ENCODE measurements at places on chromosomes 2 and 18. TPM values are rescaled to one million over a fixed set of nuclear protein-coding genes. Genes with fewer than 3 reads are reported as not detected.

ALK gene
- total RNA-seq: not detected

DPY30 gene
- total RNA-seq: 57.8 TPM

WDR43 gene
- total RNA-seq: 71.8 TPM

GRCh38 chr2:65781756-65782155 lies 349.4 kb upstream of the SPRED2 start:
- H3K4me3 ChIP-seq: no peak overlapping the region
- H3K27me3 ChIP-seq: no peaks in the 10 kb centered on the region
- no peaks in the 10 kb centered on the region for H3K4me1 ChIP-seq
- H3K36me3 ChIP-seq: no peaks in the 10 kb centered on the region
- H3K27ac ChIP-seq: no peak overlapping the region

CHRND gene
- total RNA-seq: not detected

DNA sequence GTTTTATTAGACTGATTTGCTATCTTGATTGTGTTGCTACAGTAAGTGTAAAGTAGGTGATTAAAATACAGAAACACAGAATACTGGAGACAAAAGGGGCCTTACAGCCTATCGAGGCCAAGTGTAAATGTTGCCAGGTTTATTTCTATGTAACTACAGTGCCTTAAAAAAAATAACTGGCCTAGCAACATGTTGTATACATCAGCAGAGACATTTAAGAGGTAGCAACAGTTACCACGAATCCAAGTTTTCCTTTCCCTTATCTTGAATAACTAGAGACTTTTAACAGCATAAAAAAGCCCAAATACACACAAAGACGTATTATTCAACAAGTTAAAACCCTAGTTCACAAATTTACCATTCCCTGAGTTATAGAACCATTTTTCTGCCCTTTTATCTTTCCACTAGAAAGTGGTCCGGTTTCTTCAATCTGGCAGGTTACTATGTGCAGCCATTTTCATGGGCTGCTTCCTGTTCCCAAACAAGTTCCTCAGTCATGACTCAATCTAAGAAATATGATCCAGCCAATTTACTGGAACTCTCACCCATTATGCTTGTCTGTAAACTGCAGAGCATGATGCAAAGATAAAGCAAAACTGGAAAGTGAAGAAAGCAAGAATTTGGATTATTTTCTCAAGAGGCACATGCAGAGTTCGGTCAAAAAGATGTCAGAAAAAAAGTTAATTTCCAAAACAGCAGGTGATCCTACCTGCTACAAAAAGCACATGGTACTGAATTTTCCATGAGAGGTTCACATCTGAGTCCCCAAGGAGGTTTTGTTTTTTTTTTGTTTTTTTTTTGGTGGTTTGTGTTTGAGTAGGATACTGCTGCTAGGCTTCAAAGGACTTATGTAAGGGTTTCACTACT lies 22.2 kb downstream of the NFE2L2 start:
- no peaks in the 10 kb centered on the region for H3K27me3 ChIP-seq
- peaks cover 82% of the 10 kb centered on the region for H3K4me1 ChIP-seq
- peak overlapping the region; percentile 61 for H3K4me3 ChIP-seq
- peak overlapping the region; percentile 98 for H3K27ac ChIP-seq

COL4A4 gene
- total RNA-seq: 0.76 TPM

GRCh38 chr2:11270891-11271290 lies 73.5 kb downstream of the ROCK2 start:
- peak; percentile 41 for DNase-seq
- H3K4me1 ChIP-seq: peaks cover 8% of the 10 kb centered on the region
- no peaks in the 10 kb centered on the region for H3K36me3 ChIP-seq
- no peaks in the 10 kb centered on the region for H3K27me3 ChIP-seq

- H3K4me3 ChIP-seq: no peak overlapping the region
- H3K27ac ChIP-seq: no peak overlapping the region
- H3K36me3 ChIP-seq: no peaks in the 10 kb centered on the region
- H3K4me1 ChIP-seq: peaks cover 28% of the 10 kb centered on the region
Observed at GRCh38 chr2:235220331-235220730, 268.5 kb downstream of the SH3BP4 start.

DNA sequence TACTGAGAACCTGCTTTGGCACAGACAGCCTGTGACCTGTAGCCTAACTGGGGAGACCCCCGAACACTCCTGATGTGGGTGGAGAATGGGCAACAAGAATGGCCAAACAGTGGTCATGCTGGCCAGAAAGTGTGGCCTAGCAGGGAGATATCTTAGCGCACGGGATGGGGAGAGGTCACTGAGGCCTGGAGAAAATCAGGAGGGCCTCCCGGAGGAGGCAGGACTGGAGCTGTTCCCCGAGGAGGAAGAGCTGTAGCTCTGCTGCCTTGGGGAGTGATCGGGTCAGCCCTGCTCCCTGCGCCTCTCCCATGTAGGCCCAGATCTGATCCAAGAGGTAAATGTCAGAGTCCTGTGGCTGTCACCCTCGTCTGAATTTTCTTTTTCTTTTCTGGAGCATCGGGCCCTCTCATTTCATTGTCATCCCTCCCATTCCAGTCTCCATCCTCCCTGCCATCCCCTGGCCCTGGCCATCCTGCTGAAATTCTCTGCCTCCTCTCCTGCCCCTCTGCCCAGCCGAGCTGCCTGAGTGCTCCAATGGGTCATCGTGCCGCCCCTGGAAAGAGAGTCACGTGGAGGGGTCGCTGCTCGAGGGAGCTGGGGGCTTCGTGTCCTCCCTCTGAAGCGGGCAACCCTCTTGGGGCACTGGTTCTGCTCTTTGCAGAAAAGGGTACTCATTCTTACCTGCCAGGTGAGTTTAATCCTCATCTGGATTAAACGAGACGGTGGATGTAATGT lies 242.9 kb downstream of the HAUS1 start:
- no peak overlapping the region for H3K27ac ChIP-seq
- peaks cover 7% of the 10 kb centered on the region for H3K27me3 ChIP-seq
- H3K4me3 ChIP-seq: no peak overlapping the region
- H3K36me3 ChIP-seq: no peaks in the 10 kb centered on the region
- no peaks in the 10 kb centered on the region for H3K4me1 ChIP-seq

DNA sequence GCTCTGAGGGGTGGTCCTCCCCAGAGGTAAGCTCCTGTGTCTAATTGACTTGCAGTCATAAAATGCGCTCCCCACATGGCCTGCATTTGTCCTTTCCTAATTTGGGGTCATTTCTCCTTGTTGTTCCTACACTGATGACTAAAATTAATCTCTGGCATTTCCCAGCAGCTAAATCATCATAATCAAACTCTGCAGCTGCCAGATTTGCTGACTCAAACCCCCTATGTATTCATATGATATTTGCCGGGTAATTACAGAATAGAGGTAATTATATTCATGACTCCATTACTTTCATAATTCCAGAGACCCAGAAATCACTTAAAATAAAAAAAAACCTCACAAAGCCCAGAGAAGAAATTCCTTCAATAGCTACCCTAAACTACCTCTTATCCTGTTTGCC lies 331.4 kb upstream of the KLHL29 start:
- no peak for DNase-seq
- no peaks in the 10 kb centered on the region for H3K27me3 ChIP-seq
- H3K27ac ChIP-seq: no peak overlapping the region
- H3K4me3 ChIP-seq: no peak overlapping the region
- H3K4me1 ChIP-seq: no peaks in the 10 kb centered on the region

DLX1 gene
- 3.8 TPM for total RNA-seq
